ENCODE measurements at places on chromosomes 12 and 14.

- no peak for DNase-seq
These were observed 1.6 kb upstream of the PTPRB start for GRCh38 chr12:70638639-70639360.

DNA sequence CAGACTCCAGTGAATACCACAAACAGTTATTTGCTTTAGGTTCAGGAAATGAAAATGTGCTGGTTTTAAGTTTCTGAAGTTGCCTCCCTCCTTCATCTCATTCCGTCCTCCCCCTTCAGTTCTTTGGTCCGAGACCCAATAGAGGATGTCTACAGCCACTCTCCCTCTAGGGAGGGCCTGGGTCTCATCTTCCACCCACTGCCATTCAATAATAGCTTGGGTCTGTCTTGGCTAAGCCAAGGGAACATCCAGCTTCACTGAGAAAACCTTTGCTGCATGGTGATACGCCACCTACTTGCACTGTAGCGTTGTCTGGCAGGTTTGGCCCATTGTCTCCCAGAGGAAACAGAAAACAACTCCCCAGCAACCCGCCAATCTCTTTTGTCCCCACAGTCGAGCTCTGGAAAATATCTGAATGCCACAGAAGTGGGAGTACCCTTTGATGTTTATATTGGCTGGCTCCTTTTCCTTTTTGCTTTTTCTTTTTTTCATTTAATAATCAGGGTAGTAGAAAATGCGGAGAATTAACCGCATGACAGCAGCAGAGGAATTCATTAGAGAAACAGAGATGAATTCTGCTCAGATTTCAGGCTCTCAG lies 380.1 kb downstream of the RAD51B start:
- DNase-seq, result no peak

DNA sequence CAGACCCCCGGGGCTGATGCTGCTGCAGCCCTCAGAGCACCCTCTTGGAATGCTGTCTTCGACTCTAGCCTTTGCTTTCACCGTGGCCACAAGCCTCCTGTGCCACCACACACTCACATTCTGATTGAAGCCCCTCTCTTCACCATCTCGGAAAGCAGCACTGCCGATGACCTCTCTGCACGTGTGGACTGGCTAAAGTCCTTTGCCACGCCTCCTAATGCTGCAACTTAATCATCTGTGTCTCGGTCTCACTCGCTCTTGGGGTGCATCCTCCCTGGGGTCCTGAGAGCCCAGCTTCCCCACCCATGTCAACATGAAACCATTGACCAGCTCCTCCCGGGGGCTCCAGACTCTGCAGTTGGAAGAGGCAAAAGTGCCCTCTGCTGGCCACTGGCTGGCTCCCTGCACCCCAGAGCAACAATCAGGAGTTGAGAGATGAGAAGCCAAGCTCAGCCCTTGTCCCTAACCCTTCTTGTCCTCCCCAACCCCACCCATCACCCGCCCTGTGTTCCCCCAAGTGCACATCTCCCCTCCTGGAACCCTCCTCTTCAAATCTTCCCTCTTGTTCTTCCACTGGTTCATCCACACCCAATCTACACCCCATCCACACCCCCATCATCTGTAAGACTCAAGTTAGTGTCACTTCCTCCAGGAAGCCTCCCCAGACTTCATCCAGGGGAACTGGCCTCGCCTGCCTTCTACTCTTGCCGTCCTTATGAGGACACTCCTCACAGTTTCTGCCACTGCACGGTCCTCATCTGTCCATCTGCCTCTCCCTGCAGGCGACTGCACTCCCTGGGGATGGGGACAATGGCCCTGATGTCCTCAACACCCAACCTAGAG lies 23.6 kb upstream of the FAM181A start:
- no peak for DNase-seq

DNA sequence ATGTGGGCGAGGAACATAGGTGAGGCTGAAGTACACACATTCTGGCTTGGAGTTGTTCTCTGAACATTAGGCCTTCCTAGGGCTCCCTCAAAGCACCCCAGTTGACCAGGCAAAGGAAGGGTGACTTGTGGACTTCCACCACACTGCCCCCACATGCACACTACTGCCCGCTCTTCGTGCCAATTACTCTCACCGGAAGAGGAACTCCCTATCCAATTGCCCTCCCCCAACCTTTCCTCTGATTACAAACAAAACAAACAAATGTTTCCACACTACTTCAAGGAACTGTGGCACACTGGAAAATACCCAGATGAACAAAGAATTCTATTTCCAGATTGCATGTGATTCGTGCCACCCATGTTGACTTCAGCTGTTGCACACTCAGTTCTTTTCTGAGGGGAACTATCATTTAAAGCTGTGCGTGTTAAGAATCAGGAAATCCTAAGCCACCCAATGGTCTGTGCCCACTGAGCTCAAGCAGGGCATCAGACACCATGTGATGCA lies 139.3 kb downstream of the SSPN start:
- no peak for DNase-seq

DNA sequence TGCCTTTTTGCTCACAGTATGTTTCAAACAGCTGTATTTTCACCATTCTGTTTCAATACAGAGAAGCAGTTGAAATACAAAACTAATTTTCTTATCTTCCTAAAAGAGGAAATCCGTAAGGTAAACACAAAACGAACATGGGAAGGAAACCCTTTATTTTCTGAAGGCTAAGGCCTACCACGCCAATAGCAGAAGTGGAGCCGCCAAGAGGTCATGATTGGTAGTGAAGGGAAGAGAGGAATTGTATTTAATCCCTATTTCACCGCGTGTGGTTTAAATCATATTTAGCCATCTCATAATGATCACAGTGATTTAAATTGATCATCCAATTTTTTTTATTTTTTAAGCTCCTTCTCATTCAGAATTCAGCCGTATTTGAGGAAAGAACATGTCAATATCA lies 398.2 kb downstream of the PRKD1 start:
- DNase-seq, result no peak

GRCh38 chr12:52247622-52248540 lies 14.8 kb downstream of the KRT7 start:
- DNase-seq, result no peak

- no peak for DNase-seq
These were observed 652 bp upstream of the SELPLG start for GRCh38 chr12:108634341-108634751.

DNA sequence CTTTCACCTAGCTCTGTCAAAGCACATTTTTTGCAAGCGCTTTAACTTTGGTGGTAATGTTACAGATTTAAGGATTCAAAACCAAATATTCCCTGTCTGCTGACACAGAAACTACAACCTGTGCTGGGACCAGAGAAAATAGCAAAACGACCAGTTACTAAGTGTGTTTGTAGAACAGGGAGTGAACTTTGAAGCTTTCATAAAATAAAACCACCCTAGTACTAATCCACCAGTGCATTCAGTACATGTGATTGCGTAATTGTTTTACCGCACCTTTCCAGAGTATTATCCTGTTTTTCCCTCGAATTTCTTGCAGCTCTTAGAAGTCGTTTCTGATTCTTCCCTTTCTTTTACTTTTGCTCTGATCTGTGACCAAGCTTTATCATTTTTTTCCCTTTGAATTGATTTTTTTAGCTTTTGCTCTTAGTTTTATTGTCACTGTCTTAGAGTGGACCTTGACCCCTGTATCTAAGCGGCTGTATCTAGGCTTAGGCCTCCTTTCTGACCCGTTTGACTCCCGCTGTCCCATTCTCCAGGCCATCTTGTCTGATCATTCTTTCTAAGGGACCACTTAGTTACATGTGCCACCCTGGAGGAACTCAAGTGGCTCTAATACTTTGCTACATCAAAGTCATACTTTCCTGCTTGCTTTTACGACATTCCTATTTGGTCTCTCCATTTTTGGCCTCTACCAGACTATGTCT lies 429.4 kb downstream of the PCNX1 start:
- DNase-seq, result no peak

DNA sequence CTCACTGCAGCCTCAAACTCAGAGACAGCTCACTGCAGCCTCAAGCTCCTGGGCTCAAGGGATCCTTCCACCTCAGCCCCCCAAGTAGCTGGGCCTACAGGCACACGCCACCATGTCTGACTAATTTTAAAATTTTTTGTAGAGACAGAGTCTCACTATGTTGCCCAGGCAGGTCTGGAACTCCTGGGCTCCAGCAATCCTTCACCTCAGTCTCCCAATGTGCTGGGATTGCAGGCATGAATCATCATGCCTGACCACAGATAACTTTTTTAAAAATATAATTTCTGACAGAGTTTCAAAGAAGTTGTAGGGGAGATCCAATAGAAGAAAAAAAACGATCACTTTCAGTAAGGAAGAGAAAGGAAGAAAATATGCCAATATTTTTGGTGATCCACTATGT lies 189.7 kb upstream of the CDKN3 start:
- DNase-seq, result no peak

GRCh38 chr12:49969651-49970429 lies 2.9 kb upstream of the AQP6 start:
- DNase-seq, result no peak

GRCh38 chr14:61154641-61155040 lies 126.5 kb downstream of the TMEM30B start:
- DNase-seq, result no peak

DNA sequence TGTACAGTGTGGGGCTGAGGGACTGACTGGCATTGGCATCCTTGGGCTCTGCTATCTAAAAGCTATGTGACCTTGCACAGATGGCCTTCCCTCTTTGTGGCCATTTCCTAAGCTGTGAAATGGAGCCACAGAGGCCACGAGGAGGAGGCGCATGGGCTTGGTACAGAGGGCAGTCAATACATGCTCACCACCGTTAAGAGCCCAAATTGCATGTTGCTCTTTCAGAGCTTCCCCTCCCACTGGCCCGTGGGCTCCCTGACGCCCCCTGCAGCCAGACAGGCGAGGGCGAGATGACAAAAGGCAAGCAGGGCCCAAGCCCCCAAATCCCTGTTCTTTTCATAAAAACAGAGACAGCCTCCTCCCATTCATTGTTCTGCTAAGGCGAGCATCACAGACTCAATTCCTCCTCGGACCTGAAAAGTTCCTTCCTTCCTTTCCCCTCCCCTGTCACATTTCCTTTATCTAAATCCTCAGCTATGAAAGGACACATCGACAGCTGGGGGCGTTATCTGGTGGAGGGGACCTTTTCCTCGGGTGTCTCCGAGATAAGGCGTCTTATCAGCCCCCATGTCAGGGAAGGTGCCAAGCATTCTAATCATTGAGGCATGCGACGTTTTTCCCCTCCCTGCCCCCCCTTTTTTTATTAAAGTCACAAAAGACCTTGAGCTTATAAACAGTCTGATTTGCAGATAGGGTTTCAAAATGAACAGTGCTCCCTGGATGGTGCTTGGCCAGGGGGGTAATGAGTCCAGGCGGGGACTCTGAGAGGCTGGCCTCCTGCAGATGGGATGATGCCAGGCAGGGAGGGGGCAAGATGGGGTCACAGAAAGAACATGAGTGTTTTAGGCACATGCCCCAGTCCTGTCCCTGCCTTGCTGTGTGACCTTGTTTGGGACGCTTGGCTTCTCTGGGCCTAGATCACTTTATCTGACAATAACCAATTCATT lies 26.4 kb downstream of the FAM222A start:
- no peak for DNase-seq

DNA sequence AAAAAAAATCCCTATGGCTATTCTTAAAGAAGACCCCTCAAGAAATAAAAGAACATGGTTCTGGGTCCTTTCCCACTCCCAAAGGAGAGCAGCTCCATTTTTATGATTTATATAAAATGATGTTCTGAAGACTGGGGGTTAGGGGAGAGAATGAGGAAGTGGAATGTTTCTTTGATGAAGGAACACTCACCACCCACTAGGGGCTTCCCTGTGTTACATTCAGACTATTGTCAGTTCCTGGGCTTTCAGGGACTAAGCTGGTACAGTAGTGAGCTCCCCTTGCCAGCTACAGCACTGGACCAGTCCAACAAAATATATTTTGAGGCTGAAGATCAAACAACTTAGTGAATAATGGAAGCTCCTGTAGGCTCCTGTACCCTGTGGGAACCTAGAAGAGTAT lies 98.9 kb downstream of the HMGA2 start:
- DNase-seq, result no peak

GRCh38 chr14:85516239-85517113 lies 13.5 kb upstream of the FLRT2 start:
- no peak for DNase-seq

All from NCI-H1048 (cell line).